Stimulated activated naive CD4-positive, alpha-beta T cell (primary cell): ENCODE measurements at places on chromosomes 11 and 22.

- no peak for DNase-seq
Observed at GRCh38 chr11:46050003-46050461, 71.2 kb downstream of the PHF21A start.

- no peak for DNase-seq
Observed at GRCh38 chr11:39641751-39642150, 1817.7 kb downstream of the LRRC4C start.

- DNase-seq: no peak
Observed at GRCh38 chr11:130396965-130397364, 31.4 kb downstream of the ADAMTS8 start.

DNA sequence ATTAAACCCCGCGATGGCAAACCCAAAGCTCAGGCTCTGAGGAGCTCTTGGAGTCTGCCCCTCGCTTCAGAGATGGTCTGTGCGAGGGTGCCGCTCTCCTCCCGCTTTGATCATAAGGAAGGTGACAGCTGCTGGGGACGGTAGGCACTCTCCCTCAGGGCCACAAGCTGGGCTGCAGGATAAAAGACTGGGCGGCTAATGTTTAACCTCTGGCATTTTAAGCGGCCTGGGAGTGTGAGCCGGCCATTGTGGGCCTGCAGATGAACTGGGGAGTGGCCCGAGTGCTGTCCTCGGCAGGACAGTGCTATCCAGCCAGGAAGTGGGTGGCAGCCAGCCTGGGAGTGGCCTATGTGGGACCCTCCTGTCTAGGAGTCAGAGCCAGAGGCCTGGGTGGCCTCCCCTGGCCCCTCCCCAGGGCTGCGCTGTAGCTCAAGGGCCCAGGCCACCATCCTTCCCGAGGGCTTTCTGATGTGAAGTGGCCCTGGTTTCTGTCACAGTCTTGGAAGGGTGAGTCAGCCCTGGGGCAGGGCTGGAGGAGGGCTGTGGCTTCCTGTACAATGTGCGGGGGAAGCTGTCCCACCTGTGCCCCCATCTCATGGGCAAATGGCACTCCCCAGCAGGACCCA is 58.7 kb upstream of the PRODH start:
- DNase-seq: no peak

DNA sequence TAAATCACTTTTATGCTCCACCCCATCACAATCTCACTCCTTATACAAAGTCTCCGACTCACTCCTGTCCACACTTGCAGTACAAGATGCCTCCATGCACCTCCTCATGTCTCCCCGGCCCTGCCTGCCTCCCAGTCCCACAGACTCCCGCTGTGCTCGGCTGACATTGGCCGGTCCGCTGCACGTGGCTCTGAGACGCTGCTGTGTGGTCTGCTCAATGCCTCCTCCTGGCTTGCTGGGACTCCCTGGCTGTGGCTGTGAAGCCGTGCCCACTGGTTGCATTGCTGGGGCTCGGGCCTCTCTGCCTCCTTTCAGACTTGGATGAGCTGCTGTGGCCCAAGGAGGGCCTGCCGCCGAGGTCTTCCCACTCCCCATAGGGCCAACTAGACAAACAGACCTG is 224.0 kb upstream of the B3GAT1 start:
- no peak for DNase-seq

- no peak for DNase-seq
Observed at GRCh38 chr11:57111619-57112018, 70.1 kb upstream of the LRRC55 start.

DNA sequence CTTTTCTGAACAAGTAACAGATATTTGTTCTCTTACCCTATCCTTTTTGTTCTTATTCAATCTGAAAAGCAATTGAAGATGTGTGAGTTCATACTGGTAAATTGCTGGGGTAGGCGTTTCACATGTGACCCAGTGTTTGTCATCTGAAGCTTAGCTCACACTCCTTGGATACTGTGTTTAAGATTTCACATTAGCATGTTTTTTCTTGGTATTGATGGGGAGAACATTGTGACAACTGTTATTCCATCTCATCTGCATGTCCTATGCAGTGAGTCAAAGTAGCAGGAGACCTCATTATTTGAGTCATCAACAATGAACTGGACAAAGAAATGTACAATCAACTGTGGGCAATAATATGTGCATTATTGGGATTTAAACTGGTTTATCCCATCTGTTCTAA is 691.6 kb upstream of the ANO5 start:
- DNase-seq: no peak

DNA sequence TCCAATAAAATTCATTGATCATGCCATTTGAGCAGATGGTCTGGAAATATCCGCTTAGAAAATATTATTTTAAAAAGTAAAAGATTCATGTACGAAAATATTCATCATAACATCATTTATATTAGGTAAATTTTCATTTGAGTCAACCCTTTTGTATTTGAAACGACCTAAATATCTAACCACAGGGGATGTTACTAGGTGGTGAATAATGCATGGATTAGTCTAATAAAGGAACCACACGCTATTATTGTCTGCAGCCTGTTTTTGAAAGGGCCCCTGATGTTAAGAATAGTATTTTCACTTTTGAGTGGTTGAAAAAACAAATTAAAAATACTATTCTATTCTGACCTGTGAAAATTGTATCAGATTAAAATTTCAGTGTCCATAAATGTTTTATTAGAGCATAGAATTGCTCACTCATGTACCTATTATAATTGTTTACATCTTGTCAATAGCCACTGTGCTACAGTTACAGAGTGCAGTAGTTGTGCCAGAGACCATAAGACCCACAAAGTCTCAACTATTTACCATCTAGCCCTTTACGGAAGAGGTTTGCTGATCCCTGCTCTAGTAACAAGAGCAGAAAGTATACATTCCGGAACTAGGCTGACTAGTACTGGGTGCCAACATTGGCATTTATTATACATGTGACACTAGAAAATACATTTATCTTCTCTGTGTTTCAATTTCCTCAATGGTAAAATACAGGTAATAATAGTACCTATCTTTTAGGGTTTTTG is 176.1 kb downstream of the LRRC4C start:
- DNase-seq: no peak

GRCh38 chr22:33842421-33843094 is 77.7 kb downstream of the LARGE1 start:
- no peak for DNase-seq
